Activated CD4-positive, CD25-positive, alpha-beta regulatory T cell (primary cell): ENCODE measurements at places on chromosomes 5 and 9.

DNA sequence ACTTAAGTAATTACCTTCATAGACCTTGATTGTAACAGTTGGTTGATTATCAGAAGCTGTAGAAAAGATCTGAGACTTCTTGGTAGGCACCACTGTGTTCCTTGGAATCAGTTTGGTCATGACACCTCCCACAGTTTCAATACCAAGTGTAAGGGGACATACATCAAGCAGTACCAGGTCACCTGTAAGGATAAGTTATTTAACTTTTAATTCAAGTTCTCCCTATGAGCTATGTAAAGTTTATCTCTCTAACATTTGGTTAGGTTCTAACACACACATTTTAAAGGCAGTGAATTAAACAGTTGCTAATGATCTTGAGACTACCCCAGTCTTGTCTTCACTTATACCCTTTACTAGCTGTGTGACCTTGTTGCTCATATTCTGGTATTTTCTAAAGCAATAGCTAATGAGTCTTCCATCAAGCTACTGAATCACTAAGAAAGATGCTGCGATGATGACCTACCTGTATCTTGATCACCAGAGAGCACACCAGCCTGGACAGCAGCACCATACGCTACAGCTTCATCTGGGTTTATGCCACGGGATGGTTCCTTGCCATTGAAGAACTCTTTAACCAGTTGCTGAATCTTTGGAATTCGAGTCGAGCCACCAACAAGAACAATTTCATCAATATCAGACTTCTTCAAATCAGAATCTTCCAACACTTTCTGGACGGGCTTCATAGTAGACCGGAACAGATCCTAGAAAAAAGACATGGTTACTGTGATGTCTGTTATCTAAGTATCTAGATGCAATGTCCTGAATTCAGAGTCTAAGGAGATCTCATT lies 2.8 kb downstream of the HSPA5 start:
- DNase-seq, result no peak

GRCh38 chr9:16884952-16885513 lies 14.6 kb upstream of the BNC2 start:
- no peak for DNase-seq

GRCh38 chr5:178471711-178472110 lies 118.5 kb downstream of the COL23A1 start:
- DNase-seq, result no peak

DNA sequence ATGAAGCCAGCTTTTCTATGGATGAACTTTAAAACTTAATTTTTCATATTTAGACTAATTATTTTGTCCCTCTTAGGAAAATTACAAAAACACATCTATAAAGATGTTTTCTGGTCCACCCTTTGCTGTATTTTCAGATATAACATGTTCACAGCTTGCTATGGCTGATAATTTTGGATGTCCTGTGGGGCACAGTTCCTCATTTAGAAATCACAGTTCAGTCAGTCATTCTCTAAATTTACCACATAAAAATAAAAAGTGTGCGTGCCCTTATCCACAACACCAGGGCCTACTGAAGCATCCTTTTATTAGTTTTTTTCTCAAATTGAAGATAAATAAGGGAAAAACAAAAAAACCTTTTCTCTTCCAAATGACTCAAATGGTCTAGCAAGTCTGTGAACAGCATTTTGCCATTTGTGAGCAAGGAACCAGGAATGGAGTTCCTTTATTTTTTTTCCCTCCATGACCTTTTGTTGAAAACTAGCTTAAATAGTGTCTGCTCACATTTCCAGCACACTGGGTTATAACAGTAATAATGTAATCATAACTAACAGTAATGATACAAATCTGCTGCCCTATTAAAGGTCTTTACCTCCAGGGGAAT lies 87.1 kb downstream of the CEMIP2 start:
- DNase-seq, result no peak
